Activated CD4-positive, alpha-beta T cell treated with anti-CD3 and anti-CD28 coated beads, Interleukin-2, amount 50 U/mL, for 24 hours (primary cell): ENCODE measurements at places on chromosomes 7 and 10.

- DNase-seq: no peak
Measured at GRCh38 chr7:2761801-2762497, 73.9 kb downstream of the AMZ1 start.

DNA sequence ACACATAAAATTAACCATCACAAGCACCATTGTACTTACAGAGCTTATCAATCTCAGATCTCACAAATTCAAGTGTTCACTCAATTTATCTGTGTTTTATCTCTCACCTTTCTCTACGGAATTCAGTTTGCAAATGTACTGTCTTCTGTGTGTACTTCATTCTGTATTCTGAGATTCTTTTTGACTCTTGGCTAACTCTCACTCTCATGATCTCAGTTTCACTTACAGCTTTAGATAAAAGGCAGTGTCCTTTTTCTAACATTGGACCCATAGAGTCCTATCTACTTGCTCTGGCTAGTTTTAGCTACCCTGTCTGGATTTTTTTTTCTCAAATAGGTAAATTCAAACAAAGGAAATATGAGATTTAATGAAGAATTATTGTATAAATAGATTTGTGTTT is 176.0 kb downstream of the CCDC7 start:
- DNase-seq: no peak

- DNase-seq: no peak
Measured at GRCh38 chr10:43739161-43739560, 90.5 kb upstream of the ZNF32 start.

GRCh38 chr7:1530946-1531262 is 402 bp downstream of the MAFK start:
- no peak for DNase-seq

- no peak for DNase-seq
Measured at GRCh38 chr7:29865526-29865925, 59.2 kb downstream of the WIPF3 start.
